ENCODE measurements at places on chromosomes 2 and 18.

GRCh38 chr2:7752291-7752690, 835.1 kb downstream of the RNF144A start:
- DNase-seq = no peak

DNA sequence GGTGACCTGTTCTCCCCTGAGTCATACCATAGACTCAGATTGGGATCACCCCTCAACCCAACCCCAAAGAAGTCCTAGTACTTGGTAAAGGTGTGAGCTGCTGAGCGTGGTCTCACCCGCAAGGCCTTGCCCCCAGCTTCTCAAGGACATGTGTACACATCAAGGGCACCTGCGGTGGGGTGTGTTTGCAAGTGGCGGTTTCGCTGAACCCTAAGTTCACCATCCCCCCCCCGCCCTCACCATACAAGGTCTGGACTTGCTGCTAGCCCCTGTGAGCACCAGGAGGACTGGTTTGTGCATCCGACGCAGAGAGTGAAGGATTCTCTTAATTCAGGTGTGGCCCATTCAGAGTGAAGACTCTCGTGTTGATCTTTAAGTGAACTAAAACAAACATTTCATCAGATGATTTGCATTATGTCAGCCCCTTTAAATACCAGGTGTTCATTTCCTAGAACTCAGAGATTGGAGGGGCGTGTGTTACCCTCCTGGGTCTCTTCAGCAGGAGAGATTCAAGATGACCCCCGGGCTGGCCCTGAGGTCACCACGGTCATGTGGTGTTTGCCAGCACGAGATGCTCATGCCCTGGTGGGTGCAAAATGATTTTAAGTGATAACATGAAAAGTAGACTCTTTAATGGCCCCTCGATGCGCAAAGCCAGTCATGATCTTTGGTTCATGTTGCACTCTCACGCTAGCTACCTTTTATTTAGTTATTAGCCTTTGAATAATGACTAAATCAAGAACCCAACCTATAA, 27.8 kb downstream of the MTERF4 start:
- no peak for DNase-seq

- DNase-seq = no peak
Measured at GRCh38 chr2:98483257-98483861, 38.7 kb downstream of the INPP4A start.

GRCh38 chr2:169513926-169514325, 4.4 kb downstream of the KLHL41 start:
- DNase-seq = no peak

DNA sequence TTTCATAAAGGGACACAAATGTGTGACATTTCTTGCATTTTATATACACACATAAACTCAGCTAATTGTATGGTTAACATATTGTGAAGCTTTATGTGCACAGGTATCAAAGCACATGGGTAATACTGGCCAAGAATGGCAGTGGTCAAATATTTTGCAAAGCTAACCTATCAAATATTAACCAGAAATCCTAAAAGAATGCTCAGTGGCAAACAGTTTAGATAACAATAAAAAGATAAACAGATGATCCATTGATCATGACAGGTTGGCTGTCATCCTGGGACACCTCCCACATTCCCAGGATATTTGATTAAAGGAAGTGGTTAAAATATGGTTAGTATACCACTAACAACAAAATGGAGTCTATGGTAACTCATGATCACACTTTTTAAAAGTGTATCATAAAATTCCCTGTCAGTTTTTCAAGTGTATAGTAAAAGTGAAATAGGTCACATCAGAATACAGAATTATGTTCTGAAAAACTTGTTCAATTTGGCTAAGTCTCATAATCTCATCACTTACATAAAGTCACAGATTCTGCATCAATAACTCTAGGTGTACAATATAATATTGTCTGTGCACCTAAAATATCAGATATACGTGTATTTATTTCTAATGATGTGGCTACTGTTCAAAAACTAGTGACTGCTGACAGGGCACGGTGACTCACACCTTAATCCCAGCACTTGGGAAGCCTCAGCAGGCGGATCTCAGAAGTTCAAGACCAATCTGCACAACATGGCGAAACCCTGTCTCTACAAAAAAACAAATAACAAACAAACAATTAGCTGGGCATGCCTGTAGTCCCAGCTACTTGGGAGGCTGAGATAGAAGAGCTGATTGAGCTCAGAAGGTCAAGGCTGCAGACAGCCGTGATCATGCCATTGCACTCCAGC, 48.9 kb downstream of the CDH2 start:
- DNase-seq = no peak

GRCh38 chr2:58762176-58762781, 521.2 kb upstream of the FANCL start:
- no peak for DNase-seq

DNA sequence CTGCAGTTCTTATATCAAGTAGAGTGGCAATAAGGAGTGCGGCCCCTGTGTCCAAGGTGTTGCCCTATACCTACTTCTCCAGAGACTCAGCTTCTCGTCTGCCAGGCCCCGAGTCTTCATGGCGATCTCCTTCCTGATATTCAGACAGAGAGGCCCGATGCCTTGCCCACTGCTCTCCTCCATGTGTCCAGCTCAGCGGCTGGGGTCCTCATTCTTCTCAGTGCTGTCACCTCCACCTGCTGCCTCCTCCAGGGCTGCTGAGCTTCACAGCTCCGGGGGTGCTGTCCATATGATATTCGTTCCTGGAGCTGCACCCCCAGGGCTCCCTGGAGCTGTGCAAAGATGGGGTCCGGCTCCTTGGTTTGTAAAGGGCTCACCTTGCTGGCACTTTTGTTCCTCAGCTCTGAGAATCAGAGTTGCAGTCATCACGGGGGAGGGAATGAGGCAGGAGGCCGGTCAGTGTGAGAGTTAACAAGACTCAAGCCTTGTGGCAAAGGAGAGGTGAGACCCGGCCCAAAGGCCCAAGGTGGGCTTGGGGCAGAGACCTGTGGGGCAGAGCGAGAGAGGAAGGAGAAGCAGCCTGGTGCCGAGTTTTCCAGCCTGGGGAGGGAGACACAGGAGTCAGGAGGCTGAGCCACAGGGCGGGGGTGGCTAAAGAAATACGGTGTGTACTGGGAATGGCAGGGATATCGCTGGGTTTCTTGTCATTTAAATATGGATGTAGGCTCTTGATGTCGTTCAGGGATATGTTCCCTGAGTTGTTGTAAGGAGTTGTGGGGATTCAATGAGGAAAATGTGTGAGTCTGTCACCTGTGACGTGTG, 120.6 kb downstream of the CTIF start:
- no peak for DNase-seq

GRCh38 chr2:36770542-36771287, 74.2 kb downstream of the VIT start:
- no peak for DNase-seq

DNA sequence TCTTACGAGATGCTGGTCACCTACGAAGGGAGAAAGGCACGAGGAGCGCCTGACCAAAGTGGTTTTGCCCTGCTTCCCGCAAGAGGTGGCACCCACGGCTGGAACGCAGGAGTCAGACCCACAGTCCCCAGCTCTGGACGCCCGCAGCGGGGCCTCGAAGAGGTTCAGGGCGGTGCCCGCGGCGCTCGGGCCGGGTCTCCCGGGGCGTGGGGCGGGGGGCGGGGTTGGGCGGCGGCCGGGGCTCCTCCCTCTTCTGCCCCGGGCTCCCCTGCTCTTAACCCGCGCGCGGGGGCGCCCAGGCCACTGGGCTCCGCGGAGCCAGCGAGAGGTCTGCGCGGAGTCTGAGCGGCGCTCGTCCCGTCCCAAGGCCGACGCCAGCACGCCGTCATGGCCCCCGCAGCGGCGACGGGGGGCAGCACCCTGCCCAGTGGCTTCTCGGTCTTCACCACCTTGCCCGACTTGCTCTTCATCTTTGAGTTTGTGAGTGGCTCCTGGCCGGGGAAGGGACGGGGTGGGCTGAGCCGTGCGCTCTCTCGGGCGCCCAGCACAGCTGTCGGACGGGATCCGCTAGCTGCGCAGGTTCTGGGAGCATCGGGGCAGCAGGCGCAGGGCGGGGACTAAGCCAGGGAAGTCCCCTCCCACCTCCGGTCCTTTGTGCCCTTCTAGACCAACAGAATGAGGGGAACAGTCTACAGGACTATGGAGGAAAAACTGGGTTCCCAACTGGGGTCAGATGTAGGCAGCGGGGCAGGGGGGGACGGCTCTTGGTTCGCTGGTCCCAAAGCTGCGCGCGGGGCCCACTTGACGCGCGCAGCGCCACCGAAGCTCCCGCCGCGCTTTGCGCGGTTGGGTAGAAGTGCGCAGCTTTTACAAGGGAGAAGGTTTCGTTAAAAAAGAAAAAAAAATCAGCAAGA, at the start of gene MAL:
Gene MAL, plus strand, starts transcription at position 303 of the 914 bp plus-strand sequence. Its CDS starts 85 bp downstream, at position 388.
- DNase-seq = no peak

Measured in breast epithelium (tissue), 4 donors.